ENCODE measurements at places on chromosomes 2 and 18. TPM values are rescaled to one million over a fixed set of nuclear protein-coding genes. Genes with fewer than 3 reads are reported as not detected.

Gene CD302
- 13.9 TPM for total RNA-seq

Gene ALPG
- total RNA-seq = not detected

Gene MDH1B
- 0.25 TPM for total RNA-seq

Gene MRPL30
- total RNA-seq = 30.9 TPM

Gene SLC23A3
- 1.2 TPM for total RNA-seq

Gene HOXD11
- total RNA-seq = 31.6 TPM

Gene CCBE1
- total RNA-seq = 11.4 TPM

Gene FMNL2
- total RNA-seq = 19.6 TPM

Gene COL3A1
- total RNA-seq = 2,141 TPM

Gene PMAIP1
- total RNA-seq = 5.3 TPM

Gene IL1RL2
- 2.9 TPM for total RNA-seq

Gene MTERF4
- 21.0 TPM for total RNA-seq

Gene IL1RL1
- total RNA-seq = not detected

Gene UGT1A5
- not detected for total RNA-seq

Gene EVX2
- total RNA-seq = not detected

Gene MC2R
- total RNA-seq = not detected

Gene RGPD3
- total RNA-seq = 0.13 TPM

Gene CCDC102B
- total RNA-seq = 0.89 TPM

Gene INO80D
- total RNA-seq = 4.8 TPM

Gene ATP6V1C2
- not detected for total RNA-seq

Gene RTP5
- total RNA-seq = not detected

Gene FAM237A
- total RNA-seq = not detected

Gene COLEC12
- 25.9 TPM for total RNA-seq

Gene THSD7B
- not detected for total RNA-seq

Gene FLACC1
- 2.3 TPM for total RNA-seq

Gene KANSL3
- total RNA-seq = 23.9 TPM

Gene MSH2
- total RNA-seq = 21.8 TPM

Gene DNAH7
- 0.89 TPM for total RNA-seq

Gene SLC38A11
- not detected for total RNA-seq

Gene CCDC74B
- total RNA-seq = 3.8 TPM

Gene REG3A
- not detected for total RNA-seq

Gene GCG
- not detected for total RNA-seq

Gene CRYGD
- not detected for total RNA-seq

Gene DLX1
- 3.8 TPM for total RNA-seq

Gene CCL20
- not detected for total RNA-seq

Gene KIF5C
- total RNA-seq = 0.13 TPM

Gene ANKRD30B
- not detected for total RNA-seq

Gene C2orf78
- total RNA-seq = not detected

Gene GLB1L
- total RNA-seq = 13.5 TPM

Gene FARSB
- 17.7 TPM for total RNA-seq

Gene CYS1
- total RNA-seq = 7.1 TPM

Gene FOXD4L1
- total RNA-seq = not detected

Gene KDSR
- 31.2 TPM for total RNA-seq

Gene MARCHF7
- total RNA-seq = 99.3 TPM

Gene SERPINB7
- total RNA-seq = 18.6 TPM
